Chondrocyte (in vitro differentiated cells): ENCODE measurements at places on chromosomes 7 and 10. TPM values are rescaled to one million over a fixed set of nuclear protein-coding genes. Genes with fewer than 3 reads are reported as not detected.

GRCh38 chr7:106448992-106449859, 164.4 kb upstream of the NAMPT start:
- no peak for DNase-seq
- no peak overlapping the region for H3K27ac ChIP-seq
- no peaks in the 10 kb centered on the region for H3K4me1 ChIP-seq
- no peak overlapping the region for H3K4me3 ChIP-seq
- H3K36me3 ChIP-seq, result peaks cover 2% of the 10 kb centered on the region
- H3K27me3 ChIP-seq, result peaks cover 7% of the 10 kb centered on the region

DNA sequence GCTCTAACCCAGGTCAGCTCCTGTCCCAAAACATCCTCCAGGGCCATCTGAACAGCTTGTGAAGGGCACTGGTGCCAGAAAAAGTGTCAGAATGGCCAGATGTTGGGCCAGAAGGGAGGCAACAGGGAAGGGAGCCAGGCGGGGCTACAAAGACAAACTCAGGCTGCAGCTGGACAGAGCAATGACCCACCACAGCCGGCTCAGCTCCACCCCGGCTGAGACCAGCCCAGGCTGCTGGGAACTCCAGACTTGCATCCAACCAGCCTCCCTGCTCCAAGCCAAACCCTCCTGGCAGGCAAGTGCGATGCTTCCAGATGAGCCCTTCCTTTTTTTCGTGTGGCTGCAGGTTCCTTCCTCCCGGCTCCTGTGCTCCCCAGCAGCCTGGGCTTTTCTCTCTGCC, 466.9 kb downstream of the PTPRN2 start:
- H3K4me1 ChIP-seq, result no peaks in the 10 kb centered on the region
- H3K4me3 ChIP-seq, result no peak overlapping the region
- no peak overlapping the region for H3K27ac ChIP-seq
- H3K27me3 ChIP-seq, result no peaks in the 10 kb centered on the region
- no peaks in the 10 kb centered on the region for H3K36me3 ChIP-seq
- DNase-seq, result peak; percentile 59

DNA sequence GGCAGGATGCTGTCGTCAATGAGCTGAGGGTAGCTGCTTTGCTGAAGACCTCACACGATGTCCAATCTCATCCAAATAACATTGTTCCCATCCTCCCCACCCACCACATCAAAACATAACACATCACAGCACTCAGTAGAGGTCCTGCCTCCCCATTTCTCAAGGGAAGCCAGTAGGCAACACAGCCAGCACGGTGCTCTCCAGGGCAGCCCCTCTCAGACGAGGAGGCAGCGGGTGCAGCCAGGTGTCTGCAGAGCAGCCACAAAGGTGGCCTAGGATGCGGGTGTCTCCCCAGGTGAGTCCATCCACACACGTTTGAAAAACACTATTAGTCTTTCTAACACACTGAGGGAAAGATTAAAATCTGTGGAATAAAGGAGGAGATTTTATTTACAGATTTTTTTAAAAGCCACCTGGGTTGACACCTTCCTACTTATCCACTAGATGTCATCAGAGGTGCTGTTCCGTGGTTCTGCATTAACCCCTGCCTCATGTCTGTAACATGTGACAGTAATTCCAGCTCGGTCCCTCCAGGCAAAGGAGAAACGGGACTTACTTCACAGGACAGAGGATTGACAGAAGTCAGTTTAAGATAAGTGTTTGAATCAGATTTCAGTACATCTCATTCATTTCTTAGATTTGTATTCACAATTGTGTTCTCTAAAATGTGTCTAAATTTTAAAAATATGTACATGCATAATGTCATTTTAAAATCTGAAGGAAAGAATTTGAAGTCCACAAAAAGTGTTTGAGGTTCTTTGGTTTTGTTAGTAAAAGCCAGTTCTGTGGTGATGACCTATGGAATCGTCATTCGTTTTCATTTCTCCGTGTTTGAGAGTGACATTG, 68.0 kb downstream of the LANCL2 start:
- no peaks in the 10 kb centered on the region for H3K4me1 ChIP-seq
- DNase-seq, result no peak
- peaks cover 2% of the 10 kb centered on the region for H3K36me3 ChIP-seq
- H3K27ac ChIP-seq, result no peak overlapping the region

- peak overlapping the region; percentile 52 for H3K27ac ChIP-seq
- H3K27me3 ChIP-seq, result no peaks in the 10 kb centered on the region
- no peak for DNase-seq
- H3K36me3 ChIP-seq, result no peaks in the 10 kb centered on the region
- no peak overlapping the region for H3K4me3 ChIP-seq
Observed at GRCh38 chr10:114412907-114413797, 8.8 kb upstream of the AFAP1L2 start.

DNA sequence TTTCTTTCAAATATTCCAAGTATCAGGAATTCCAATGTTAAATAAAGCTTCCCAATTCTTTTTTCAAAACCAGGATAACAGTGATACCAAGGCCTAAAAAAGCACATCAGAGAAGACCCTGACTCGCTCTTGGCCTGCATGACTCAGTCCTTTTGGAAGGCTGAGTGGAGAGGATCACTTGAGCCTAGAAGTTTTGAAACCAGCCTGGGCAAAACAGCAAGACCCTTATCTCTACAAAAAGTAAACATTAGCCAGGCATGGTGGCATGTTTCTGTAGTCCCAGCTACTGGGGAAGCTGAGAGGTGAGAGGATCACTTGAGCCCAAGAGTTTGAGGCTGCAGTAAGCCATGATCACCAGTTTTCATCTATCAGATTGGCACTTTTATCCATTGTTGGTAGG, 18.7 kb downstream of the NFE2L3 start:
- H3K4me1 ChIP-seq, result no peaks in the 10 kb centered on the region
- no peak for DNase-seq
- peaks cover 8% of the 10 kb centered on the region for H3K27me3 ChIP-seq
- no peak overlapping the region for H3K4me3 ChIP-seq
- peaks cover 8% of the 10 kb centered on the region for H3K36me3 ChIP-seq
- H3K27ac ChIP-seq, result no peak overlapping the region

SLC4A2 gene
- total RNA-seq, result 340 to 379 TPM (median 371 TPM) in 3 replicates

GRCh38 chr10:26573674-26574073, 123.8 kb upstream of the PDSS1 start:
- no peaks in the 10 kb centered on the region for H3K36me3 ChIP-seq
- no peak for DNase-seq
- H3K4me3 ChIP-seq, result no peak overlapping the region

- no peaks in the 10 kb centered on the region for H3K36me3 ChIP-seq
- H3K27ac ChIP-seq, result no peak overlapping the region
- peaks cover 14% of the 10 kb centered on the region for H3K4me1 ChIP-seq
Observed at GRCh38 chr7:17640730-17641377, 299.4 kb downstream of the SNX13 start.

- H3K4me3 ChIP-seq, result peak overlapping the region; percentile 68
- DNase-seq, result no peak
- peaks cover 2% of the 10 kb centered on the region for H3K36me3 ChIP-seq
- no peak overlapping the region for H3K27ac ChIP-seq
- H3K4me1 ChIP-seq, result peaks cover 10% of the 10 kb centered on the region
Observed at GRCh38 chr7:26397796-26398426, 106.2 kb downstream of the SNX10 start.

DNA sequence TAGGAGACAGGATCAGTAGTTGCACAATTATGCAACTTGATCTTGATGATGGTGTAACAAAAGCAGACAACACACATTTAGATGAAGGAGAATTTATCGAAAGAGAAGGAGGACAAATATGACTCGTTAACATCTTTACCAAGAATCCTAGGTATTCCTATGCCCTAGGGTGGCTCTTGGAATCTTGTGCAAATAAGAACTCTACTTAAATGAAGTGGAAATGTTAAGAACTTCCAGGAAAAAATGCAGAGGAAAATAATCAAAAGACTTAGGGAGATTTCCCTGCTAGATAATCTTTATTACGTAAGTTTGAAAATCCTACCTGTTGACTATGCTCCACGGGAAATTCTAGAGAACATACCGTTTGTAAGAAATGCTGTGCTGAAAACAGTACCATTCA, 485.4 kb downstream of the POM121L12 start:
- H3K27me3 ChIP-seq, result no peaks in the 10 kb centered on the region
- DNase-seq, result no peak
- no peaks in the 10 kb centered on the region for H3K4me1 ChIP-seq
- no peak overlapping the region for H3K4me3 ChIP-seq

HKDC1 gene
- total RNA-seq, result 0.24 to 4.0 TPM (median 3.8 TPM) in 3 replicates

CCDC186 gene
- 19.2 to 26.8 TPM (median 20.4 TPM) in 3 replicates for total RNA-seq

CALHM1 gene
- not detected in 3 replicates for total RNA-seq

MUC3A gene
- not detected in 3 replicates for total RNA-seq

- H3K27me3 ChIP-seq, result no peaks in the 10 kb centered on the region
- no peak for DNase-seq
- no peak overlapping the region for H3K4me3 ChIP-seq
- no peaks in the 10 kb centered on the region for H3K4me1 ChIP-seq
- no peak overlapping the region for H3K27ac ChIP-seq
Observed at GRCh38 chr10:34454590-34455261, 360.4 kb downstream of the PARD3 start.

GRCh38 chr7:43926798-43927123, 525 bp downstream of the UBE2D4 start:
- H3K27ac ChIP-seq, result peak overlapping the region; percentile 88
- no peaks in the 10 kb centered on the region for H3K36me3 ChIP-seq
- no peak for DNase-seq
- H3K27me3 ChIP-seq, result no peaks in the 10 kb centered on the region
- peaks cover 13% of the 10 kb centered on the region for H3K4me1 ChIP-seq

- H3K27ac ChIP-seq, result no peak overlapping the region
- DNase-seq, result no peak
- no peak overlapping the region for H3K4me3 ChIP-seq
Observed at GRCh38 chr7:24731313-24731712, 26.0 kb downstream of the GSDME start.

UCMA gene
- total RNA-seq, result not detected in 3 replicates

DNA sequence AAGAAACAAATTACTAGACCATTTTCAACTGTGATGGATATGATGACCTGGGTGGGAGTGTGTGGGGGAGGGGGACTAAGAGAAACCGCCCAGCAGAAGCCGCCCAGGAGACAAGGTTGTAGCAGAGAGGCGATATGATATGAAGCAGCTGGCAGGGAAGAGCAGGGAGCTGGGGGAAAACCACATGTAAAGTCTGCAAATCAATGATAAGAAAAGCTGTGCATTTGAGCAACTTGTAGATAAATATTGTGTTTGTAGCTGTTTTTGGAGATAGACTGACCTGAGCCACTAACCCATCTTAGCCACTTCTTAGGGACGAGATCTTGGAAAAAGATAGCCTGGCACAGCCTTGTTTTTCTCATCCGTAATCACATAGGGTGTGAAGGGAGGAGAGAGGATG, 252.6 kb downstream of the SEC23IP start:
- H3K27ac ChIP-seq, result no peak overlapping the region
- H3K4me1 ChIP-seq, result no peaks in the 10 kb centered on the region
- H3K36me3 ChIP-seq, result no peaks in the 10 kb centered on the region
- DNase-seq, result no peak
- H3K4me3 ChIP-seq, result no peak overlapping the region
- no peaks in the 10 kb centered on the region for H3K27me3 ChIP-seq

GCC1 gene
- 15.8 to 19.9 TPM (median 18.9 TPM) in 3 replicates for total RNA-seq

GRCh38 chr10:7891634-7892033, 73.3 kb downstream of the TAF3 start:
- no peaks in the 10 kb centered on the region for H3K36me3 ChIP-seq
- no peaks in the 10 kb centered on the region for H3K27me3 ChIP-seq
- H3K4me3 ChIP-seq, result no peak overlapping the region
- H3K27ac ChIP-seq, result no peak overlapping the region
- peaks cover 10% of the 10 kb centered on the region for H3K4me1 ChIP-seq

DNA sequence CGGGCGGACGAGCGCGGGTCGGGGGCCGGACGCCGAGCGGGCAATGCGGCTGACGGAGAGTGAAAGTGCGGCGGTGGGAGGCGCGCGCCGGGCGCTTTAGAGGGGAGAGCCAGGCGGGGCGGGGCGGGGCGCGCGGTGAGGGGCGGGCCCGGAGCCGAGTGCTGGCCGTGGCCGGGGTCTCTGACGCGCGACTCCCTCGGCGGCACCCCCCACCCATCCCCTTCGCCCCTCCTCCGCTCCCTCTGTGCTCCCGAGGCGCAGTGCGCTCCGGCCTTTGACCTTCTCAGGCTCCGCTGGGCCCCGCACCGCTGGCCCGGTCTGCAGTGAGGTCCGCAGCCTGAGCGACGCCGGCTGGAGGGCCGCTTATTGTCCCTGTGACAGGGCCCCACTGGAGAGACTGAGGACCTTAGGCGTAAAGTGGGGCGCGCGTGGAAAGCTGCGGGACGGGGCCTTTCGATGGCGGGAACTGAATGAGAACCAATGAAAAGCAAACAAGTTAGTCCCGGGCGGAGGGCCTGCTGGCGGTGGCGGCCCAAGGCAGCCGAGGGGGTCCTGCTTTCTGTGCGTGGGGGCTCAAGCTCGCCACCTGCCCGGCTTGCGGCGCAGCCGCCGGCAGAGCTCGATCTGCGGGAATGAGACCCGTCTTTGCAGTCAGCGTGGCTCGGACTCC, at the start of gene CXCL12:
Gene CXCL12 (minus strand): TSS at position 72 of the 670 bp plus-strand sequence. CDS start 92 bp downstream, outside the sequence.
- peak; percentile 84 for DNase-seq
- H3K27me3 ChIP-seq, result peaks cover 1% of the 10 kb centered on the region
- H3K4me3 ChIP-seq, result peak within 1 kb of the TSS; percentile 78
- no peaks in the 10 kb centered on the region for H3K36me3 ChIP-seq

DNA sequence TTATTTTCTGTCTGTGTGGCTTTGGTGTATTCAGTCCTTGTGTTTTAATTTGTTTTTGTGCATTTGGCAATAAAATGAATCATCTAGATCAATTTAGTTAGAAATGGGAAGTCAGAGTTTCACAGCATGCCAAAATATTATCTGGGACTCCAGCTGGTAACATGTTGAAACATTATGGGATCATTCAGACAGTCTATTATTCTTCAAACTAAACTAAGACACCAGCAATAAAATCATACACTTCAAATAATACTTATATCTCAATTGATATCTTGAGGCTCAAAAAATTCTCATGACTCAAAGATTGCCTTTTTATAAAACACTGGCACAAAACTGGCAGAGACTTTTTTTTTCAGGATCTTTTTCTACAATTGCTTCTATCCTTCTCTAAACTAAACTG, 5.8 kb upstream of the RP9 start:
- H3K4me1 ChIP-seq, result peaks cover 3% of the 10 kb centered on the region
- peaks cover 7% of the 10 kb centered on the region for H3K36me3 ChIP-seq
- H3K27me3 ChIP-seq, result peaks cover 15% of the 10 kb centered on the region
- DNase-seq, result no peak
- no peak overlapping the region for H3K4me3 ChIP-seq

DNA sequence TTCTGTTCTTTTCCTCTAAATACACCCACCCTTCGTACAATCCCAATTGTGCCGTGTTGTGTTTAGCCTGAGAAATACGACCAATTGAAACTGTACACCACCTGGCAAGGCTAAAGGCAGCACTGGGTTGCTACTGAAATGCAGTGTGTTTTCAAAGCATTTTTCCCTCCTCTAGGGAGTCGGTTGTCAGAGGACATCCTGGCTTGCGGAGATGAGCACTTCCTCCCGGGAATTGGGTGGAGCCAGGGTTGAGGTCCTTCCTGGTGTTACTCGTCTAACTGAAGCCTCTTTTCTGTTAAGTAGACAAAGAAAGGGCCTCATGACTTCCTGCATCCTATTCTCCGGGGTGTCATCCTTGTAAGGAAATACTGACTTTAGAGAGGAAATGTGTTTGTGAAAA, 133.5 kb downstream of the MTPAP start:
- peaks cover 25% of the 10 kb centered on the region for H3K4me1 ChIP-seq
- no peaks in the 10 kb centered on the region for H3K36me3 ChIP-seq
- H3K4me3 ChIP-seq, result peak overlapping the region; percentile 45

- no peak overlapping the region for H3K4me3 ChIP-seq
- H3K27me3 ChIP-seq, result no peaks in the 10 kb centered on the region
- no peak overlapping the region for H3K27ac ChIP-seq
- H3K36me3 ChIP-seq, result no peaks in the 10 kb centered on the region
Observed at GRCh38 chr10:71863203-71863602, 12.2 kb upstream of the PSAP start.

PNLIPRP1 gene
- total RNA-seq, result not detected in 3 replicates
